Neural progenitor cell (in vitro differentiated cells): ENCODE measurements at places on chromosomes 7 and 10. TPM values are rescaled to one million over a fixed set of nuclear protein-coding genes. Genes with fewer than 3 reads are reported as not detected.

The RASSF4 gene
- total RNA-seq, result 3.1 and 9.7 TPM in 2 replicates

The CDH23 gene
- 5.9 and 10.3 TPM in 2 replicates for total RNA-seq

- DNase-seq, result no peak
Observed at GRCh38 chr10:95542761-95543160, 18.4 kb downstream of the SORBS1 start.

GRCh38 chr10:22599048-22599561, 115.3 kb downstream of the PIP4K2A start:
- no peak for DNase-seq

DNA sequence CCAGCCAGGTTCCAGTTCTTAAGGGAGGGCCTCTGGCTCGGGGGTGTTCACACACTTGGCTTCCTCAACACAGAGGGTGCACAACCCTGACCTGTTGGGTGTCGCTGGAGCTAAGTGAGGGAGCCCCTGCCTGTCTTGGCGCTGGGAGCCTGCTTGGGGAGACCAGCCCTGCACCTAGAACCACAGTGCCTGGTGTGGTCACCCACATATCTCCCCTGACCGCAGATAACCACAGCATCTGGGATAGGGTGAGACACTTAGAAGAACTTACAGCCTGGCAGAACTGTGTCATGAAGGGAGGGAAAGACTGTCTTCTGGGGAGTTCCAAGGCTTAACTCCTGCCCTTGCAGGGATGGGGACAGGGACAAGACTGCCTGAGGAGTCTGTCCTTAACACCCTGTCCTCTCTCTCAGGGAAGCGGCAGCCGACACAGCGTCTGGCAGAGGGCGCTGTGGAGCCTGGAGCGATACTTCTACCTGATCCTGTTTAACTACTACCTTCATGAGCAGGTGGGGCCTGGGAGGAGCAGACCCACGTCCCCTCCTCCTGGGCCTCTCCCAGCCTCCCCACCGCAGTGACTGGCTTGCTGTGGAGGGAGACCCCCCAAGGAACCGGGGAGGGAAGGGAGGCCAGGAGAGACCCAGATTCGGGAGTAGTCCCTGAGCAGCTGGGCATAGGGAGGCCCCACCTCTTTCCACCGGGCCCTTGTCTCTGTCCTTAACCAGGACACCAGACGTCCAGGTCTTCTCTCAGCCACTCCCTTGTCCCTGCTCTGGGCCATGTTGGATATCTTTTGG, 59.0 kb downstream of the PALD1 start:
- peak; percentile 65 for DNase-seq

DNA sequence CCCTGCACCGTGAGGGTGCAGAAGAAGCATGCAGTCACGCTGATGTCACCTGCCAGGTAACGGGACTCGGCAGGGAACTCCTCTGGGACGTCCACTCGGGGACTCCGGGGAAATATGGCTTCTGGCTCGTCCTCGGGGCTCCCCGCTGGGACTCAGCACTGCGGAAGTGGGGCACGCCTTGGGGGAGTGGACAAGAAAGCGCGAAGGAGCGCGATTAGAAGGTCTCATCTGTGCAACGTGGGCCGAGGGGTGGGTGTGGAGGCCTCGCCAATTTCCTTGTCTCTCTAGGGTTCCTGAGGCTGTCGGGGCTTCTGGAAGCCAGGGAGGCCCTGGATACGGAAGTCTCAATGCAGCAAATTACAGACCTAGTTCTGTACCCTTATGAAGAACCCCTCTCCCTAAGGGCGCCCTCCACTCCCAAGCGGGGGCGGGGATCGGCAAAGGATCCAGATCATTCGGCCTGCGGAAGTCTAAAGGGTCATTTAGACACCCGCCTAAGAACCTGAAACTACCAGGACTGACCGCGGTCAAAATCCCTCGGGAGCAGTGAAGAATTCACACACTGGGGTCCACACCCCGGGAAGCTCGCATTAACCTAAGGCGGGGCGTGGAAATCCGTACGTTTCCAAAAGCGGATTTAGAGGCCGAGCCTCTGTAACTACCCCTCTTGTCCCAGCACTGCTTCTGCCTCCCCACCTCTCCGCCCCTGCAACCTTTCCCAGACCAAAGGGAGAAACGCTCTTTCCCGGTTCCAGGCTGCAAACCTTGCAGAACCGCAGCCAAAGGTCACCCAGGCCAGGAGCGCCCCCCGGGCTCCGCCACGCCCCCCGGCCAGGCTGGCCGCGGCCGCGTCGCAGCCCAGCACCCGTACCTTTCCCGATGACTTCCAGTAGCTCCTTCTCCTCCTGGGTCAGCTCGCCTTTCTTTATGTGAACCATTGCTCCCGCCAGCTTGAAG, 640 bp downstream of the ANKMY2 start:
- peak; percentile 75 for DNase-seq

- no peak for DNase-seq
Observed at GRCh38 chr10:67790534-67791408, 47.2 kb downstream of the DNAJC12 start.

DNA sequence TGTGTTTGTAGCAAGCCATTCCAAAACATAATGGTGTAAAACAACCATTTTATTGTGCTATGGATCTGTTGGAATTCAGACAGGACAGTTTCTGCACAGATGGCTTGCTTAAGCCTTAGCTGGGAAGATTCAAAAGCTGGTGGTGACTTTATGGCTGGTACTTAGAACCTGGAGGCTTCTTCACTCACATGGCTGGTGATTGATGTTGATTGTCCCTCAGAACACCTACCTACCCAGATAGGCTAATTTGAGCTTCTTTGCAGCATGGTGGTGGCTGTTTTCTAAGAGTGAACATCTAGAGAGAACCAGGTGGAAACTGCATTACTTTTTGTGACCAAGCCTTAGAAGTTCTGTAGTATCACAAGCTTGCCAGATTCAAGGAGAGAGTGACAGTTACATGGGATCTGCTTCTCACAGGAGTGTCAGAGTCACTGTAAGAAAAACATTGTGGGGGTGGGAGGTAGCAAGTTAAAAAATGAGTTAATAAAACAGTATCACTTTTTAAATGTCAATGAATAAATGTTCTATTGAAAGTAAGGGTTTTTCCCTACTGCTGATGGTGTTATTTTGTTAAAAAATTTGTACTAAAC, 7.1 kb downstream of the R3HCC1L start:
- no peak for DNase-seq

DNA sequence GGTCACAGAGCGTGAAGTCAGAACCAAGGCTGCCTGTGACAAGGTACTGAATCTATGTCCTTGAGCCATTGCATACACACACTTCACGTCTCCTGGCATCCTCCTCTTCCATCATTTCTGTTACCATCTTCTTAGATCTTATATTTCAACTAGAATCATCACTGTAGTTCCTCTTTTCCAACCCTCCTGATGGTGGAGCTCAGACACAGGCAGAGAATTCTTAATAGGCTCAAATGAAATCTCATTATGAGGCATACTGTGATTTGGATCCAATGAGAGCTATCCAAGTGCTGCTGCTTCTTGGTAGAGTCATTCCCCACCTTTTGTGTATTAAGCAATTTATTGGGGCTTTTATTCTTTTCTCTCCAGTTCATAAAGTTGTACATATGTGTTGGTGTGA, 113.2 kb downstream of the CALCR start:
- DNase-seq, result peak; percentile 5
